ENCODE measurements at places on chromosomes 5 and 9.

DNA sequence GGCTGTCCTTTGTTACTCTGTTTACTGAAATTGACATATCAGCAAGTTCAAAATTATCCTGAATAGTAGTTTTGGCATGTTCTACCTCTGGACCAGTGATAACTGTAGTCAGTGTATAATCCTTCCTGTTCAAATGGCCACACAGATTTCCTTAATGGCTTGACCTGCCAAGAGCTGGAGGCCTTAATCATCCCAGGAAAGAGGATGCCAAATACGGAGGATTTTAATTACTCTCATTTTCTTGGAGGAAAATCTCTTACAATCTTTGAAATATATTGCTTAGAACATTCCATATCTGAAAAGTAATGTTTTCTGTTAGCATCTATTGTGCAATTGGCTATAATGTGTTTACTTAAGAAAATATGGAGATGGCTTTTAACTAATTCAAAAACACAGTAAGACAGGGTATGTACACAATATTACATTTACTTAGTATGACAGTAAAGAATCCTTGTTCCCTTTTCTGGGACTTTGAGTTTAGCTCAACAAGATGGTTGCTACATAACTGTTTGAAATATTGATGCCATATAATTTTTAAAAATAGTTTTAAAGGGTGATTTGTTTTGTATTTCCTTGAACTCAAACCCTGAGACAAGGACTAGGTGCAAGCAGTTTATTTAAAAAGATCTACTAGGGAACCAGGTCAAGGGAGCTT, 68.9 kb upstream of the SELENOP start:
- DNase-seq: no peak

- DNase-seq: peak; percentile 3
Observed at GRCh38 chr9:32841314-32841713, 58.0 kb downstream of the TMEM215 start.

GRCh38 chr5:153632748-153633290, 142.3 kb downstream of the GRIA1 start:
- peak; percentile 75 for DNase-seq

GRCh38 chr5:15452781-15453180, 47.2 kb upstream of the FBXL7 start:
- no peak for DNase-seq

DNA sequence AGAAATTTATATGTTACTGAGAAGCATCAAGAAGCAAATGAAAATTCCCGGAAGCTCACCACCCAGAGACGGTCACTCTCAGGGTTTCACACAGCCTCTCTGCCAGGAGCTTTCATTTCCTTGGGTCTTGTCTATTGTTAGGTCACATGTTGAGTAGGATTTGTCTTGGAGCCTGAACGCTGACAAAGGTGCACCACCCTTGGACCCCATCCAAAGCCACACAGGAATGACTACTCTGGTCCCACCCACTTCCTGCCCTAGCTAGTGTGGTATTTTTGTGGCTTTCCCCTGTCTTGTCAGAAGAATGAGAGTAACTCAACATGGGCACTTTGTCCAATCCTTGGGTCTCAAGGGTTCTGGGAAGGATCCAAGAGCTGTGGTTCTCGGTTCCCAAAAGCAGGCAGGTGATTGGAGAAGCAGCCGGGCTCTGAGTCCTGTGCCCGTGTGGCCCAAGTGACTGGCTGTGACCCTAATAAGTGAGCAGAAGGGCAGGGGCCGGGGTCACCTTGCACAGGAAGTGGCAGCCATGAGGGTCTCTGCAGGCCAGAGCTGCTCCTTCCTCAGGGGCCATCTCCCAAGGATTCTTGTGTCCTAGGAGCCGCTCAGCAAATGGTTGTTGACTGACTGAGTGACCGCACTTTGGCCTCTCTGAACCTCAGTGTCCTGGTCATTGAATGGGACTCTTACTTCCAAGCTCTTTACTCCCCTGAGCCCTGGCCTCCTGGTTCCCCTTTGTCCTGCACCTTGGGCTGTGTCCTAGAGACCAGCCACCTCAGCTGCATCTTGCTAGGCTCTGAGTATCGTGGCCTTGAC, 6.9 kb downstream of the FGD3 start:
- DNase-seq: peak; percentile 84
